IMR-90 (cell line): ENCODE measurements at places on chromosomes 1 and 21. TPM values are rescaled to one million over a fixed set of nuclear protein-coding genes. Genes with fewer than 3 reads are reported as not detected.

GRCh38 chr1:153978274-153978909 is 918 bp upstream of the JTB start:
- no peak for DNase-seq

GRCh38 chr21:33839167-33839716 is 76.4 kb downstream of the ATP5PO start:
- DNase-seq, result no peak

DNA sequence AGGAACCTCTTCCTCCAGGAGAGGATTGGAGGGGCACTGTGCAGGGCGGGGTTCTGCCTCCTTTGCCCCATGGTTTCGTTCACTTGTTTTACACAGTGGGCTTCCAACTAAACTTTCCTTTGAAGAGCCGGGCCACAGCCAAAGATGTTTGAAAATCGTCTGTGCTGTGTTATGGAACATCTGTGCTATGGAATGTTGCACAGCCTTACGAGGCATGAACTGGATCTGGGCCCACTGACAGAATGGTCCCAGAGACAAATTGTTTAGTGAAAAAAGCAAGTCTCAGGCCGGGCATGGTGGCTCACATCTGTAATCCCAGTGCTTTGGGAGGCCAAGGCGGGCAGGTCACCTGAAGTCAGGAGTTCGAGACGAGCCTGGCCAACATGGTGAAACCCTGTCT is 12.6 kb upstream of the MEF2D start:
- DNase-seq, result peak; percentile 53

DNA sequence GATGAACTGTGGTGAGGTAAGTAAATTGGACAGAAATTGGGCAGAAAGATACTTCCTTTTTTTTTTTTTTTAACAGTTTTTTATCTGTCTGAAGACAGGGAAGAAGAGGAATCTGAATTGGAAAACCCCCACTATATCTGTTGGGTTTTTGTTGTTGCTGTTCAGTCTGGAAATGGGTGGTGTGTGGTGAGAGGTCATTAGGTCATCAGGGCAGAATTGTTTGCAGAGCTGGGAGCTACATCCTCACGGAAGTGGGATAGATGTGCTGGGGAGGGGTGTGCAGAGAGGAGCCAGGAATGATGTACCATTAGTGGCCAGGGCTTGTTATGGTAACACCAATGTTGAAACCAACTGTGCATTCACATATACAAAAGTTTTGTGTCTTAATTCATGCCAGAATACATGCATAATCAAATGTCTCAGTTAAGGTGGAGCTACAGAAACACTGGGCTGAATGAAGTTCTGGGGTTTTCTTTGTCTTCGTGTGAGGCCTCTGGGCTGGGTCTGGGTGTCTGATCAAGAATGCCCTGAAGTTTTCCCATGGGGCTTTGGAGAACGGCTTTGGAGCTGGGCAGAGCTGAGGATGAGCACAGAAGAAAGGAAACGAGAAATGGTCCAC is 12.4 kb downstream of the USP25 start:
- peak; percentile 12 for DNase-seq

- DNase-seq, result no peak
Measured at GRCh38 chr1:181095763-181096184, 7.3 kb downstream of the IER5 start.

- peak; percentile 27 for DNase-seq
Measured at GRCh38 chr1:225426395-225427234, 1.2 kb downstream of the LBR start.

DNA sequence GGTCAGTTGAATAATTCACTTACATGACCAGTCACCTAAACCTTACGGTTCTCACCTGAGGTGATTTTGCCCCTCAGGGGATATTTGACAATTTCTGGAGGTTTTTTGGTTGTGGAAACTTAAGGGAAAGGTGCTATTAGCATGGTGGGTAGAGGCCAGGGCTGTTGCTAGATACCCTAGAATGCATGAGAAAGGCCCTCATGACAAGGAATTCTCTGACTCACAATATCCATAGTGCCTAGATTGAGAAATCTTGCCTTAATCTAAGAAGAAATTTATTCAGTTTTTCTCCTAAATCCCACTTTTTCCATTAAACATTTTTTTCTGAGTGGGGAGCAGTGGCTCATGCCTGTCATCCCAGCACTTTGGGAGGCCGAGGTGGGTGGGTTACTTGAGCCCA is 119.7 kb downstream of the TGFB2 start:
- DNase-seq, result peak; percentile 28

- DNase-seq, result peak; percentile 15
Measured at GRCh38 chr21:31612894-31613785, 46.4 kb upstream of the SOD1 start.

- DNase-seq, result peak; percentile 61
Measured at GRCh38 chr1:167095368-167095767, 1.5 kb downstream of the STYXL2 start.

ROR1 gene
- 8.1 and 10.0 TPM in 2 replicates for total RNA-seq

AMPD1 gene
- not detected in 2 replicates for total RNA-seq

TRIM58 gene
- 0.54 and 1.1 TPM in 2 replicates for total RNA-seq

PROX1 gene
- under 0.01 and 0.28 TPM in 2 replicates for total RNA-seq

CACNA1S gene
- not detected in 2 replicates for total RNA-seq
